ENCODE measurements at places on chromosomes 12 and 14. TPM values are rescaled to one million over a fixed set of nuclear protein-coding genes. Genes with fewer than 3 reads are reported as not detected.

DNA sequence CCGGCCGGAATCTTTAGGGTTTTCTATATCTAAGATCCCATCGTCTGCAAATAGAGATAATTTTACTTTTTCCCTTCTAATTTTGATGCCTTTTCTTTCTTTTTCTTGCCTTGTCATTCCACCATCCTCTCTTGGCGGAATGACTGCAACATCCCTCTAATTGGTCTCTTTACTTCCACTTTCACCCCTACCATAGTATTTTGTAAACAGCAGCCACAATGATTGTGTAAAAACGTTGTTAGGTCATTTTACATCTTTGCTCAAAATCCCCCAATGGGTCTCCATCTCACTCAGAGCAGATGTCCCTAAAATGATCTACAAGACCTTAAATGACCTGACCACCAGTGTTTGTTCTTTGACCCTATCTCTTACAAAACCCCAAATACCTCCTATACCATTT, 80.0 kb upstream of the STAC3 start:
- no peak for DNase-seq
- no peak overlapping the region for H3K4me3 ChIP-seq
- no peak overlapping the region for H3K27ac ChIP-seq
- no peaks in the 10 kb centered on the region for H3K4me1 ChIP-seq
- no peaks in the 10 kb centered on the region for H3K36me3 ChIP-seq
- no peaks in the 10 kb centered on the region for H3K27me3 ChIP-seq

DNA sequence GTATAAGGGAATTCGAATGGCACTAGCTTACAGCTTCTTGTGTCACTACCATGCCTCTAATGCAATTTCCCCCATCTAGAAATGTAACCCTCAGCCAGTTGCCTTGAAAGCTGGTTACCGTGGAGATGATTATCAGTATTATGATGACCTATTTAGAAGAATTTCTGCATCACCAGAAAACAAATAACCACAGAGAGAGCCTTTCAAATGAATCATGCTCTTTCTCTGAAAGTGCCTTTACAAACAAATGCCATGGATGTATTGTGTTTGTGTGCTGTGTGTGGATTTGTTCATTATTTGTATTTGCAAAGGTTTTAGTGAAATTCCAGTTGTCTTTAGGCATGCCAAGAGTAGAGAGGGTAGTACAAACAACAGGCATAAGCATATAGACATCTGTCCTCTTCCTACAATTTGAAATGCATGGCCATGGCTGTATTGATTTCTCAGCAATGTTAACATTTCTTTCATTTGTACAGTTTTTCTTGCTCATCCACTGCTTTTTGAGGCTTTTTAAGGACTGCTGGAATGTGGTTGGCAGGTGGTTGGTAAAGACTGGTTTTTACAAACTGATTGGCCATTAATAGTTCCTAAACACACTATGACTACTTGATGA, 266.5 kb downstream of the PAWR start:
- H3K36me3 ChIP-seq: no peaks in the 10 kb centered on the region
- DNase-seq: peak; percentile 97
- peak overlapping the region; percentile 70 for H3K27ac ChIP-seq

- H3K4me1 ChIP-seq: peaks cover 2% of the 10 kb centered on the region
- H3K4me3 ChIP-seq: peak overlapping the region; percentile 49
- H3K36me3 ChIP-seq: peaks cover 2% of the 10 kb centered on the region
Measured at GRCh38 chr14:103057028-103057371, 349 bp downstream of the CDC42BPB start.

- no peaks in the 10 kb centered on the region for H3K36me3 ChIP-seq
- no peak overlapping the region for H3K4me3 ChIP-seq
- H3K4me1 ChIP-seq: no peaks in the 10 kb centered on the region
- DNase-seq: no peak
- H3K27ac ChIP-seq: no peak overlapping the region
- peaks cover 26% of the 10 kb centered on the region for H3K27me3 ChIP-seq
Measured at GRCh38 chr12:56080556-56081138, 682 bp downstream of the ERBB3 start.

GRCh38 chr12:59937148-59937547, 341.3 kb downstream of the SLC16A7 start:
- no peaks in the 10 kb centered on the region for H3K36me3 ChIP-seq
- no peak overlapping the region for H3K4me3 ChIP-seq
- H3K27me3 ChIP-seq: no peaks in the 10 kb centered on the region
- no peak overlapping the region for H3K27ac ChIP-seq
- DNase-seq: no peak
- H3K4me1 ChIP-seq: no peaks in the 10 kb centered on the region

DNA sequence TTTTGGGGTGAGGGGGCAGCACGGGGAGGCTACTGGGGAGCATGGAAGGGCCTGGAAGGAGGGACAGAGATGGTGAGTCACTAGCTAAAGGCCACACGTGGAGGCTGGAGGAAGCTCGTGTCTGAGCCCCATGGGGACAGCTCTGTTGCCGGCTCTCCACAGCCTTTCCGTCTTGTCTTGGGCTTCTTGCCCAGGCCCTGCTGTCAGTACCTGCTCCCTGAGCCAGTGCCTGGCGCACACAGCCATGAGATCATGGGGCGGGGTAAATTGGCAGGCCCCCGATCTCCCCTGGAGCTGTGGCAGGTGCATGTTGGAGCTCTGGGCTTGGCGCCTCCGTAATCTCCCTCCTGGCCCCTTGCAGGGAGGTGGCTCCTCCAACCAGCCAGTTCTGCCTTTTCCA, 16.1 kb upstream of the KRT80 start:
- H3K36me3 ChIP-seq: no peaks in the 10 kb centered on the region
- no peaks in the 10 kb centered on the region for H3K27me3 ChIP-seq
- DNase-seq: peak; percentile 36
- H3K4me1 ChIP-seq: peaks cover 15% of the 10 kb centered on the region
- no peak overlapping the region for H3K27ac ChIP-seq

- H3K27me3 ChIP-seq: no peaks in the 10 kb centered on the region
- DNase-seq: no peak
- H3K4me1 ChIP-seq: no peaks in the 10 kb centered on the region
- H3K27ac ChIP-seq: no peak overlapping the region
- H3K36me3 ChIP-seq: no peaks in the 10 kb centered on the region
- H3K4me3 ChIP-seq: no peak overlapping the region
Measured at GRCh38 chr12:123427036-123427769, 9.3 kb downstream of the RILPL2 start.

- peaks cover 5% of the 10 kb centered on the region for H3K4me1 ChIP-seq
- DNase-seq: no peak
Measured at GRCh38 chr12:42741091-42741490, 151.5 kb upstream of the PRICKLE1 start.

DNA sequence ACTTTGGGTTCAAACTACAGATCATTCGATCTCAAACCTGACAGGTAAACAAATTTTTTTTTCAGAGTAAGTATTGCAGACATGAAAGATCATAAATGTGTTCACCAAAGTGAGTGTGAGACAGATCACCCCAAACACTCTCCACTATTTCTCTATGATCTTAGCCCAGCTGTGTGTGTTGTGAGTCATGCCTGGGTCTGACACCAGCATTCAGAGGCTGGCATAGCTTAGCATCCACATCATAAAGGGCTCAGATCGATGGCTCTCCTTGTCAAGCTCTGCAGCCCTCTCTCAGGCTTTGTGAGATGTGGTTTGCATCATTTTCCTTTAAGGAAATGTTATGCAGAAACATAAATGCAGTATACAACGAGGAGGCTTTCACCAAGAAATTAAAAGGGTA, 164.9 kb downstream of the ETV6 start:
- H3K4me1 ChIP-seq: peaks cover 13% of the 10 kb centered on the region
- no peak overlapping the region for H3K27ac ChIP-seq
- no peaks in the 10 kb centered on the region for H3K36me3 ChIP-seq

- DNase-seq: no peak
- H3K36me3 ChIP-seq: no peaks in the 10 kb centered on the region
- no peaks in the 10 kb centered on the region for H3K27me3 ChIP-seq
Measured at GRCh38 chr14:93546642-93547041, 115.9 kb downstream of the UNC79 start.

- no peaks in the 10 kb centered on the region for H3K27me3 ChIP-seq
- no peak for DNase-seq
- no peaks in the 10 kb centered on the region for H3K4me1 ChIP-seq
- H3K27ac ChIP-seq: no peak overlapping the region
Measured at GRCh38 chr12:80107221-80107620, 7.9 kb downstream of the OTOGL start.

DNA sequence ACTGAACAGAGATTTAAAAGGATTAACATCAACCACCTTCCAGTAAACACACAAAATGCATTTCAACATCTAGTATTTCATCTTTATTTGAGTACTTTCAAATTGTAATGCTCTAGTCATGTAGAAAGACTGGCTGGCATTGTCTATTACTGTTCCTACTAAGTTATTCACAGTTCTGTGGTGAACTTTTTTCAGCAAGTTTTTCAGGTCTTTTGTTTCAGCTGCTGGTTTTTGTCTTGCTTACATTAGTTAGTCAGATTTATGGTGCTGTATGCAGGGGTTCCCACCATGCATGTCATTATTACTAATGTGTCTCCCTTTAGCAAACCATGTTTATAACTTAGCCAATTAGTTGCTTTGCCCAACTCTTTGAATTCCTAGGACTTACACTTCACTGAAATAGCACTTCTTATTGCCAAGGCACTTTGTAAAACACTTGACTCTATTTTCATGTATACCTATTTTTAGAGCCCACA, 253.4 kb upstream of the KITLG start:
- H3K36me3 ChIP-seq: no peaks in the 10 kb centered on the region
- H3K27ac ChIP-seq: no peak overlapping the region
- H3K4me1 ChIP-seq: no peaks in the 10 kb centered on the region

DNA sequence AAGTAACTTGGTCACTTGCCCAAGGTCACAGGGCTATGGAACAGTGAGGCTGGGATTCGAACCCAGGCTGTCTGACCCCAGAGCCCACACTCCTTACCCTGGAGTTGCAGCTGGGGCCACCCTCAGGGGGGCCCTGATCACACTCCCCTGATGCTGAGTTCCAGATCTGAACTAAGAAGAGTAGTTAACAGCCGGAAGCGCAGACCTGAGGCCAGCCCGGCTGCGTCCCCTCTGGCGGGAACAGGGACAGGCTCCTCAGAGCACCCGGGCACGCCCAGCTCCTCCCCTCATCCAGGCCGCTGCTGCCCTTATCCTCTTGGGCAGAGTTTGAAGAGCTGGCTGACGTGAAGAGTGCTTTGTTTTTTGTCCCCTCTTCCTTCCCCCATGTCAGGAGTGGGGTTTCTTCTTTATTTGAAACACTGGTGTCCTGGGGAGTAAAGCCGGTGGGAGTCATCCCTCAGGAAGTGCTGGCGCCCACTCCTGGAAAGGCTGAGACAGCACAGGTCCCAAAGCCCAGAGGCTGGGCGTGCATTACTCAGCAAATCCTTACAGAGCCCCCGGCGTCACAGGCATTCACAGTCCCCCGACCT, 8.7 kb downstream of the PHB2 start:
- no peak overlapping the region for H3K27ac ChIP-seq
- peaks cover 6% of the 10 kb centered on the region for H3K36me3 ChIP-seq
- peaks cover 4% of the 10 kb centered on the region for H3K4me1 ChIP-seq
- no peaks in the 10 kb centered on the region for H3K27me3 ChIP-seq

DNA sequence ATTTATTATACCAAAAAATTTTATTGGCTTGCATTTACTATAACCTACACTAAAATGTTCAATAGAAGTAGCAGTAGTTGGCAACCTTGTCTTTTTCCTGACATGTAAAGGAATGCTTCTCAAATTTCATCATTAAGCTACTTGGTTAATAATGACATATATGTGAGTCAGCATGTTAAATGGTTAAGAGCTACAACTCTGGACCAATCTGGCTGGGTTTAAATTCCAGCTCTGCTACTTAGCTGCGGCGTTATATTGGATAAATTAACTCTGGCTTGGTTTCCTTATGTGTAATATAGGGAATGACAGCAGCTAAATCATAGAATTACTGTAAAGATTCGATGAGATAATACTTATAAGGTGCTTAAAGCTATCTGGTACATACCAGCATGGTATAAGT, 53.7 kb upstream of the OTOGL start:
- H3K27ac ChIP-seq: peak overlapping the region; percentile 76
- no peaks in the 10 kb centered on the region for H3K36me3 ChIP-seq
- H3K4me3 ChIP-seq: no peak overlapping the region
- peaks cover 21% of the 10 kb centered on the region for H3K4me1 ChIP-seq

- no peak overlapping the region for H3K4me3 ChIP-seq
- H3K36me3 ChIP-seq: no peaks in the 10 kb centered on the region
- no peak overlapping the region for H3K27ac ChIP-seq
- no peak for DNase-seq
- H3K27me3 ChIP-seq: no peaks in the 10 kb centered on the region
Measured at GRCh38 chr14:49363821-49364751, 222.1 kb downstream of the RPS29 start.

- H3K4me3 ChIP-seq: no peak overlapping the region
- no peaks in the 10 kb centered on the region for H3K27me3 ChIP-seq
- H3K27ac ChIP-seq: no peak overlapping the region
- H3K4me1 ChIP-seq: no peaks in the 10 kb centered on the region
- H3K36me3 ChIP-seq: no peaks in the 10 kb centered on the region
Measured at GRCh38 chr14:60563113-60563512, 54.2 kb downstream of the SIX6 start.

DNA sequence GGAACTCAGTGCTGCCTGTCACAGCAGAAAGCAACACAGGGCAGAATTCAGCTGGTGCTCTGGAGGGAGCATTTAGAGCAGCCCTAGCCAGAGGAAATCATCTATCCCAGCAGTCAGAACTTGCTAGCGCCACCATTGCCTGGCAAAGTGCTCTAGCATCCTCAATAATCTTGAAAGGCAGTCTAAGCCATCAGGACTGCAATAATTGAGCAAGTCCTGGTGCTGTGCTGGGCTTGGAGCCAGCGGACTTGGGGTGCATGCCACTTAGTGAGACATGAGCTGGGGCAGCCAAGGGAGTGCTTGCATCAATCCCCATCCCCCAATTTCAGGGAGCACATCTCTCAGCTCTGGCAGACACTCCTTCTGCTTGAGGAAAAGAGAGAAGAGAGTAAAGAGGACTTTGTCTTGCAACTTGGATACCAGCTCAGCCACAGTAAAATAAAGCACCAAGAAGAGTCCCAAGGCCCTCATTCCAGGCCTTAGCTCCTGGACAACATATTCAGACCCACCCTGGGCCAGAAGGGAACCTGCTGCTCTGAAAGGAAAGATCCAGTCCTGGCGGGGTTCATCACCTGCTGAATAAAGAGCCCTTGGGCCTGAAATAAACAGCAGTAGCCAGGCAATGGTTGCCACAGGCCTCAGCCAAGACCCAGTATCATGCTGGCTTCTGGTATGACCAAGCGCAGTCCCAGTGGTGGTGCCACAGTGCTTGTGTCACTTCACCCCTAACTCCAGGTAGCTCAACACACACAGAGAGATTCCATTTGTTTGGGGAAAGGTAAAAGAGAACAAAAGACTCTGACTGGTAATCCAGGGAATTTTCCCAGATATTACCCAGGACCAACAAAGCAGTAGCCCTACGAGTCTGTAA, 44.5 kb upstream of the ZDHHC17 start:
- DNase-seq: peak; percentile 59
- no peak overlapping the region for H3K4me3 ChIP-seq
- H3K36me3 ChIP-seq: no peaks in the 10 kb centered on the region
- no peak overlapping the region for H3K27ac ChIP-seq
- H3K4me1 ChIP-seq: peaks cover 4% of the 10 kb centered on the region
- H3K27me3 ChIP-seq: no peaks in the 10 kb centered on the region

- H3K4me1 ChIP-seq: peaks cover 14% of the 10 kb centered on the region
- no peaks in the 10 kb centered on the region for H3K36me3 ChIP-seq
- H3K4me3 ChIP-seq: no peak overlapping the region
- DNase-seq: no peak
- H3K27ac ChIP-seq: no peak overlapping the region
- H3K27me3 ChIP-seq: no peaks in the 10 kb centered on the region
Measured at GRCh38 chr14:104965561-104966231, 12.5 kb downstream of the AHNAK2 start.

Gene MYF5
- total RNA-seq: not detected

Gene STXBP6
- 4.5 TPM for total RNA-seq

Gene GRIP1
- 0.26 TPM for total RNA-seq

Gene GPR137C
- 0.51 TPM for total RNA-seq

Gene PAX9
- not detected for total RNA-seq

Gene PPM1H
- 3.1 TPM for total RNA-seq

Gene SIX6
- not detected for total RNA-seq

Gene KRT74
- not detected for total RNA-seq

Gene SERPINA5
- not detected for total RNA-seq

Gene KCNJ8
- total RNA-seq: 7.4 TPM

All from fibroblast of lung (primary cell).